Stimulated activated CD8-positive, alpha-beta memory T cell treated with anti-CD3 and anti-CD28 coated beads, Interleukin-12 subunit alpha, Interleukin-12 subunit beta, amount 100 ng/mL, for 1 hour (primary cell): ENCODE measurements at places on chromosomes 1 and 21.

- no peak for DNase-seq
Observed at GRCh38 chr1:234997896-234998741, 130.5 kb downstream of the TOMM20 start.

DNA sequence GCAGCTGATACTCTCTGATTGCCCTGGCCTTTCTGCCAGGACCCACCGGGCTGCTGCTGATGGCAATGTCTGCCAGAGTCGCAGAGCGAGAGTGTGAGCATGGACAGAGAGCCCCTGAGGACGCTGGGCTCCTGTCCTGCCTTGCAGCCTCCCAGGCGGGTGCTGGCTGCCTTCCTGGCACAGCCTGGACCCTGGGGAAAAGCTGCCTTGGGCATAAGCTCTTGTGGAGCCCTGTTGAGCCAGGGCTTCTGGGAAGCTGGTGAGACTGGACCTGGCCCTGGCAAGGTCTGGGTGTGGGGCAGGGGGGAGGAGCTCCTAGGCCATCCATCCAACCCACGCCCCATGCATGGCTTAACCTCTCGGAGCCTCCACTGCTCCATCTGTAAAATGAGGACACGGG lies 105.8 kb upstream of the WNT4 start:
- no peak for DNase-seq

DNA sequence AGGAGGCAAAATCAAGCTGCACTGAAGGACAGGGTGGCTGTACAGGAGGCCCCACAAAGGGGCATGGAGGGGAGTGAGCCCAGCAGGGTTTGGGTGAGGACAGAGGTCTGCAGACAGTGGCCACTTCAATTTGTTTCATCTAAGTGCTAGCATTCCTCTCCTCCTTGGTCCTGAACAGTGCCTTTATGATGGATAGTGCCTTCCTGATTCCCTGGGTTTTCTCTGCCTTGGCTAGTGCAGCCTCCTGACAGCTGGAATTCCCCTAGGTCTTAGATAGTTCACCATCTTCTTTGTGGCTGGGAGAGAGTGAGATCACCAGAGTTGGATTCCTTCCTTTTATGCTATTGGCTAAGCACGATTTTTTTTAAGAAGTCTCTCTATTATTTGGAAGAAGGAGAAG lies 3.8 kb upstream of the HPCAL4 start:
- DNase-seq, result no peak

DNA sequence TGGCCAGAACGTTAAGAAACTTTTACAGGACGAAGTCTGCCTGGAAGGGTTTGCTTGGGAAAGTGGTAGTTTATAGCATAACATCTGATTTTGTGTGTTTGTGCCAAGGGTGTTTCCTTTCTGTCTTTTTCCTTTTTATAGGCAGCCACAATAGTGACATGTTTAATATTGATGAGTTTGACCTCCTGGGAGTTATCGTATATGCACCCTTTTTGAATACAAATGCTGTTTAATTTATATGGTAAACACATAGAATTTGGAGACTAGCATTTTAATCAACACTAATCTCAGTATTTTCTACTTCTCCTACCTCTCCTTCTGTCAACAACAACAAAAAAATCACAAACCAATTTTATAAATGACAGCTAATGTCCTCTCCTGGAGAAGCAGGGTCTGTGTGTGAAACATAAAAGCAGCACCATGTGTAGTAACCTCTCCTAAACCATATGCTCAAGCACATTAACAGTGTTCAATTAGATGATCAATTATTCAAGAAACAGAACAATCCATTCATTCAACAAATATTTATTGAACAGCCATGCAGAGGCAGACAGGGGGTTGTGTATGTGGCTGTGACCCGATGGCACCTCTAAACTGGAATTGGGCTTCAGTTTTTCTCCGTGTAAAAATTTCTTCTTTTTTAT lies 604 bp upstream of the FMN2 start:
- no peak for DNase-seq

GRCh38 chr1:93702828-93703183 lies 21.2 kb upstream of the BCAR3 start:
- DNase-seq, result no peak

- no peak for DNase-seq
Observed at GRCh38 chr1:147156642-147157041, 15.6 kb downstream of the PRKAB2 start.

- no peak for DNase-seq
Observed at GRCh38 chr1:172742599-172743500, 83.9 kb downstream of the FASLG start.

GRCh38 chr1:159580340-159580739 lies 7.3 kb upstream of the APCS start:
- DNase-seq, result no peak

GRCh38 chr1:81706650-81707435 lies 93.9 kb upstream of the ADGRL2 start:
- no peak for DNase-seq

DNA sequence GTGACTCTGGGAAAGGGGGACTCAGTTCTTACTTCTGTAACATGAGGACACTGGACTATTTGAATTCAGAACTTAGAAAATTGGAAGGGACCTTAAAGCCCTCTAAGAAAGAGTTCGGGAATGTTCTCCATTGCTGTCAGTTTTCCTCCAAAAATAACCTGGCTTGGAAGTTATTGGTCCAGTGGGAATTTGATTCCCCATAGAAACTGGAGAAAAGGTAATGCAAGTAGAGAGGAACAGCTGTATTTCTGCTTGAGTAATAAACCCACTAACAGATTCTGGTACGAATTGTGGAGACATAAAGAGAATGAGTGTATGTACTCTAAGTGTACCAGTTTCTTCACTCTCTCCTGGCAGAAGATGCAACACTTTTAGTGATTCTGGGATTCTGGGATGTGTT lies 1.8 kb downstream of the ZBED6 start:
- DNase-seq, result no peak
